ENCODE measurements at places on chromosomes 1 and 21.
A peak's percentile ranks its signal among the peaks of the same experiment; 100 is the strongest.

GRCh38 chr1:63326473-63327380 is 4.4 kb downstream of the FOXD3 start:
- peak; percentile 35 for DNase-seq

GRCh38 chr1:6491480-6491962 is at the start of gene PLEKHG5:
TSS of gene PLEKHG5 (minus strand) at chr1:6491667. CDS start at chr1:6477571, 14,096 bp downstream.
- DNase-seq = no peak

DNA sequence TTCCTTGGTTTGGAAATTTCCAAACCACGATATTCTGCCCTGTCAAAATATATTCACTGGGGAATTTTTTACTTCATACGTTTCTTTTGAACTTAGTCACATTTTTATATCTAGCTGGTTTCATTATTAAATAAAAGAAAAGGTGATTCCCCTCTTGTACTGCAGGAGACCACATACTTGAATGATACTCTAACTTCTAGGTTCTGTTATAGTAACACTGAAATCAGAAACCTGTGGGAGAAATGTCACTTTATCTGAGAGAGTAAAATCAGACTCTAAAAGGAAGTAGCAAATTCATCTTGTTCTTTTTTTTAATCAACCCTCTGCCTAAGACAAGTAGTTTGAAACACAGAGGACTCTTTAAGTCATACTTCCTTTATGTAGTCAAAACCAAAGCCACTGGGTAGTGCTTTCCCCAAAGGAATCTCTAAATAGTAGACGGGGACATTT is 34.4 kb downstream of the MRPL39 start:
- no peak for DNase-seq

DNA sequence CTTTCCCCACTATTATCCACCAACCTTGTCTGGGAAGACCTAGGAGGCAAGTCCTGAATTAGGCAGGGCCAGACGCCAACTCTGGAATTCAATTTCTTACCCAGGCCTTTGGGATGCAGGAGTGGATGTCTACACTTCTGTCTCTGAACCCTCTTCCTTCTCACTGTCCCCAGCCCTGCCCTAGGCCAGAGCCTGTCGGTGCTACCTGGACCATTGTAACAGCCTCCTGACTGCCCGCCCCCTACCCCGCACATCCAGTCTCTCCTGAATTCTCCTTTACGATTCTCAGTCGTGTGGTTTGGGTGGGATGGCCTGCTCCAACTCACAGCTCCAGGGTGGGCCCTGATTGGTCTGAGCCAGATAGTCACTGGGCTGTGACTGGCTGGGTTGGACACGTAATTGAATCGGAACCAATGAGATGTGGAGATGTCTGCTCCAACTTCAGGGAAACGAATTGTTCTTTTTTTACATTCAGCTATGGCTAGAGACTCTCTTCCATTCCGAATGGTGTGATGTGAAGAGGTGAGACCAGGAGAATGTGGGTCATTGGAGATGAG is 304.6 kb downstream of the PTPRU start:
- no peak for DNase-seq

DNA sequence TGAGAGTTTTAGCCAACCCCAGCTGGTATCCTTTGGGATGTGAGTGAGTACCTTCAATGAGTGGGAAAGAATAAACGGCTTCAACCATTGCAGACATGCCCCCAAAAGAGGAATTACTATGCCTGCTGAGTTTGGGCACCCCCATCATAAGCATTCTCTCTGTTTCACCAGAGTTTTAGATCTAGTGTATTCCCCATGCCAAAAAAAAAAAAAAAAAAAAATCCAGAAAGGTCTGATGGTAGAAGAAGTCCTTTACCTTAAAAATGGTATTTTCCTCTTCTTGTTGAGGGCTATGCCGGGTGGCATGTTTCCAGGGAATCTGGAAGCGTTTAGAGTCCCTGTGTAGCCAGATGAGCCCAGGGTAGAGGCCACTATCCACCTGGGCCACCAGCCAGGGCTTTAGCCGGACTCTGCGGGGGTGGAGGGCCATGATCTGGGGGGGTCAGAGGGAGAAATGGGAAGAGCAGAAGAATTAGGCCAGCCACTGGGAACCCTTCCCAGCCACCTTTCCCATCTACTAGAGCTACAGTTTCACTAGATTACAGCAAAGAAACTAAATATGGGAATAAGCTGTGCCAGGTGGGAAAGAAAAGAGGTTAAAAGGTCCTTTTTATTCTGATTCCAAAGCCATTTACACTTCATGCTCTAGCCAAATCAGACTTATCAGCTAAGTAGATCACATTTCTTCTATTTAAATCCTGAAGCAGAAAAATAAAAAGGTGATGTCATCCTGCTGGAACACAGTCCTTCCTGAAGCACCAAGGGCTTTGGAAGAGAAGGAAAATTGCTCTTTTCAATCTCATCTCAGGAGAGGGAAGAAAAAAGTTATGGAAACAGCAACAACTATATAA is 4.7 kb downstream of the IRF6 start:
- peak; percentile 59 for DNase-seq

- peak; percentile 68 for DNase-seq
These were observed 76.3 kb downstream of the MORN1 start for GRCh38 chr1:2314803-2315673.
